ENCODE measurements at places on chromosomes 4 and X.

- no peak for DNase-seq
These were observed 126.7 kb upstream of the EDNRA start for GRCh38 chr4:147354237-147354636.

DNA sequence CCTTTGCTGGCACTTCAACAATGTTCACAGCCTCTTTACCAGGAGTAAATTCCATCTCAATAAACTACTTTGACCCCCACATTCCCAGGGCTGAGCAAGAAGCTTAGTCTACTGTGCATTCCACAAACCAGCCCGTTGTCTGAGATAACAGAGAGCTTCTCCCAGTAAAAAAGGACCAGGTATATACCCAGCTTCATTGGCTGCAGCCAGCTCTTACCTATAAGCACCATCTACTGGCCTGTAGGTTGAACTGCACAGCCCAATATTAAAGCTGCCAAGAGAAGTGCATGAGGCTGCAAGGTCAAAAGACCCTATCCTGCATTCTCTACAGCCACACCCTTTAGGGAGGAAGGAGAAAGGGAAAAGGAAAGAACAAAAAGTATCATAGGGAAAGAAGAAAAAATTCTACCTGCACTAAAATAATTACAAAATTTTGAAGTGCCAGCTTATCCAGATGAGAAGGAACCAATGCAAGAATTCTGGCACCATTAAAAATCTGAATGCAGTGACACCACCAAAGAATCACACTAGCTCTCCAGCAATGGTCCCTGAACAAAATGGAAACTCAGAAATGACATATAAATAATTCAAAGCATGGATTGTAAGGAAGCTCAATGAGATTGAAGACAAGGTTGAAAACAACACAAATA, 45.7 kb upstream of the INTU start:
- no peak for DNase-seq

DNA sequence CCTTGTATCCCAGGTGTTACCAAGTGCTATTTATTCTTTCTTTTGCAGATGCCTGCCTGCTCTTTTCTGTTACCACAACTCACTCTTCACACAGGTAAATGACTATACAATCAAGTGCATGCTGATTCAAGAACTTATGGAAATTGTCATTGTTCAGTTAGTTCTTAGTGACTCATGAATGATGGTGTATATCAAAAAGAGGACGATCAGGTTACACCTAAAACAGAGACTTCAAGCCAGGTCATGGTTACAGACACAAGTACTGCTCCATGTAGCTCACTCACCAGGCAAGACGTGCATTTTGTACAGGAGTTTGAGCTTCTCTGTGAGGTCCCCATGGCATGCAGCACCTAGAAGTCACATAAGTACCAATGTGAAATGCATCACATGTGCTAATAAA, 59.3 kb upstream of the UCP1 start:
- DNase-seq: no peak

- no peak for DNase-seq
These were observed 68.7 kb downstream of the NSD2 start for GRCh38 chr4:1939664-1940509.

DNA sequence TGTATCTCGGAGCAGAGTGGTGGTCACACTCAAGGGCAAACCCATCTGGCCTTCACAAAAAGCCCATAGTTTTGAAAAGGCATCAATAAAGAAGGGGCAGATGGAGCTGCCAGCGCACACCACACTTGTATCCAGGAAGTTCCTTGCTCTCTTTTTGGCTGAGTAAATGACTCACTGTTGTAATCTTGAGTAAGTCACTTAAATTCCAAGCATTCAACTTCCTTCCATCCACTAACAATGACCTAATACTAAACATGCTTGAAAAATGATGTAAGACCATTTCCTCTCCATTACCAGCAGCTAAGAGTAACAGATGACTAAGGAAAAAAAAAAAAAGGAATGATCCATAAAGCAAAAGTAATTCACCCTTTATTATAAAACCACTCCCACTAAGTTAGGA, 32.4 kb upstream of the MYOZ2 start:
- no peak for DNase-seq

DNA sequence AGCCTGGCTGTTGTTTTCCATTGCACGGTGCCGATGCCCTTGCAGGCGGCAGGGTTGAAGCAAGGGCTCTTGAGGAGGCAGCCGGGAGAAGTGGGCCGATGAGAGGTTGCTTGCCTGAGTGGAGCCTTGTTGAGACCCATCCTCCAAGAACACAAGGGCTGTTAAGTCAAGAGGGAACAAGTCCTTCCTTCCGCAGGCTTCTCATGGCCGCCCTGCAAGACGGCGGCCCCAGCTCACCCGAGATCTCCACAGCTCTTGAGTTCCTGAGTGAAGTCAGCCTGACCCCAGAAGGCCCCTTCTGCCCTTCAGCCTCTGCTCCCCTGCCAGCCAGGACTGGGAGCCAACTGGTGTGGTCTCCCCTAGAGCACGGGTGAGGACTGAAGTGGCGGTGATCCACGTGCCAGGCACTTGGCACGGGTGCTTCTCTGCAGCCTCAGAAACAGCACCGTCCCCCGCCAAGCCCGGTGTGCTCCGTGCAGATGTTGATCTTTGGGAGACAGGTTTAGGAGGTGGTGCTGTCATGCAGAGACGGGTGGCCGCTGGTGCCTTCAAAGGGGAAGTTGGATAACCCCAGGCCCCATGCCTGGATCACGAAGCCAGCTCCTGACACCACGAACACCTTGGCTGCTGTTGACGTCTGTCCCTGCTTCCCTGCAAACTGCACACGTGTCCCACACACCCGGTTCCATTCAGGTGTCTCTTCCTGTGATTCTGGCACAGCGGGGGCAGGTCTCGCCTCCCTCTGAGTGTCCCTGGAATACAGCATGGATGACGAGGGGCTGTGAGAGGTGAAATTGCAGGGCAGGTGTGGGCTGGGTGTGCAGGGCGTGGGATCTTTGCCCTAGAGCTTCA, 164.4 kb upstream of the PSAPL1 start:
- DNase-seq: no peak

GRCh38 chr4:102715057-102715456, 45.7 kb downstream of the MANBA start:
- DNase-seq: no peak

DNA sequence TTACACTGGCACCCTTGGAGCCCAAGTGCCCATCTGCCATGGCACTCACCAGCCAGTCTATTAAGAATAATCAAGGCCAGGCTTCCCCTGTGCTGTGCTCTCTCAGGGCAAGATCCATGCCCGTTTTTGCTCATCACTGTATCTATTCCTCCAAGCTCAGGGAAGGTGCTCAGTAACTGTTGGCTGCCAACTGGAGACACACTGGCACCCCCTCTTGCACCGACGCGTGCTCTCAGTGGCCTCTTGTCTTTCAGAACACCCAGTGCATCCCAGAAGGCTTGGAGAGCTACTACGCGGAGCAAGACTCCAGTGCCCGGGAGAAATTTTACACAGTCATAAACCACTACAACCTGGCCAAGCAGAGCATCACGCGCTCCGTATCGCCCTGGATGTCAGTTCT, 30.1 kb downstream of the NSG1 start:
- DNase-seq: no peak

DNA sequence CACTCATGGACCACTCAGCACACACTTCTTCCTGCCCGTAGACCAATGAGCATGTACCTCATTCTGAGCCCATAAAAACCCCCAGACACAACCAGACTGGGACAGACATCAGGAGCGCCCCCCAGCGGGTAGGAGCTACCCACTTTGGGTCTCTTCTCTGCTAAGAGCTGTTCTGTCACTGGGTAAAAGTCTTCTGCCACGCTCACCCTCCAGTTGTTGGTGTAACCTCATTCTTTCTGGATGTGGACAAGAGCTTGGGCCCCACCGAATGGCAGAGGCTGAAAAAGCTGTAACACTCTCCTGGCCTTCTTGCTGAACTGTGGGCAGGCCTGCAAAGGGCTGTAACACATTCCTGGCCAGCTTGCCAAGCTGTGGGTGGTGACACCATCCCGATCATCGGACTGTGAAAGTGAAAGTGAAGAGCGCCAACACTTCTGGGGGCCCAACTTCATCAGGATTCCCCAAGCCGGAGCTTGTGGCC, 137.6 kb downstream of the TECRL start:
- DNase-seq: no peak

- DNase-seq: no peak
These were observed 13.1 kb upstream of the KIAA0232 start for GRCh38 chr4:6769233-6769988.

GRCh38 chr4:47642191-47642830, 157.2 kb downstream of the ATP10D start:
- DNase-seq: no peak

GRCh38 chr4:34371676-34372075, 1872.6 kb downstream of the ARAP2 start:
- DNase-seq: no peak

DNA sequence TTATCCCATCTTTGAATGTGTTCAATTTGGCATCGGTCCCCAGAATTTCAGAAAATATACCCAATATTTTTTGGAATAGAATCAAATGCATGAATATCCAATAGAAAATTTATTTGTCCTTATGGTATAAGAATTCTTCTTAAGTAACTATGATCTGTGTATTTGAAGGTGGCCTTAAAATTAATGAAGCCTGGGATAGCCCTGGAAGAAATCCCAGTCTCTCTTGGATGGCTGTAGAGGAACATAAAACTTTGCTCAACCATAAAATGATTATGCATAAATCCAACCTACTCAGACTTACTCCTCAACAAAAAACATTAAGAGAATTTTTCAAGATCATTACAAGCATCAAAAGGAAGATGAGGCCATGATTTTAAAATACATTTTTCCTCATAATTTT, 269.4 kb upstream of the SMIM31 start:
- no peak for DNase-seq

- no peak for DNase-seq
These were observed 42.4 kb downstream of the EVC start for GRCh38 chr4:5753366-5753765.

GRCh38 chrX:46180258-46180687, 364.9 kb downstream of the ZNF674 start:
- no peak for DNase-seq

All from CD4-positive, alpha-beta memory T cell (primary cell).